ENCODE measurements at places on chromosomes 12 and 14.

GRCh38 chr12:93380480-93381121 lies 2.9 kb downstream of the NUDT4 start:
- no peak for DNase-seq

GRCh38 chr14:58243790-58244555 lies 670 bp upstream of the PSMA3 start:
- DNase-seq: no peak

GRCh38 chr14:94354638-94355185 lies 31.6 kb upstream of the SERPINA6 start:
- DNase-seq: no peak

- no peak for DNase-seq
Observed at GRCh38 chr12:116594325-116595038, 35.3 kb downstream of the MAP1LC3B2 start.

DNA sequence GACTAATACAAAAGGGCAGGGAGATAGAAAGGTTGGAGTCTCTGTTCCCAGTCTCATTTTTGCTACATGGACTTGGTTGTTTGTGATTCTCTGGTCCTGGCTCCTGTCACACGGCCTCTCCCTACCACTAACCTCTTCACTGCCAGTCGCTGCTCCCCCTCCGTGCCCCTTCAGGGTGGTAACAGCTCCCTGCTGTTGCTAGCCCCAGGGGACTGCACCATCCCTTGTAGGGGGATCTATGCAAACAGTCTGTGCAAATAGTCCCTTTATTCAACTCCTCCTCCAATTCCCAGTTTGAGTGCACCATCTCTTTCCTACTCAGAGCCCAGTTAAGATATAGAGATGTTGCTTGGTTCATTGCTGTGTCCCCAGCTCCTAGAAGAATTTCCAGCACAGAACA lies 51.1 kb downstream of the CCDC60 start:
- no peak for DNase-seq

- no peak for DNase-seq
Observed at GRCh38 chr12:12392413-12392812, 35.5 kb downstream of the BORCS5 start.

DNA sequence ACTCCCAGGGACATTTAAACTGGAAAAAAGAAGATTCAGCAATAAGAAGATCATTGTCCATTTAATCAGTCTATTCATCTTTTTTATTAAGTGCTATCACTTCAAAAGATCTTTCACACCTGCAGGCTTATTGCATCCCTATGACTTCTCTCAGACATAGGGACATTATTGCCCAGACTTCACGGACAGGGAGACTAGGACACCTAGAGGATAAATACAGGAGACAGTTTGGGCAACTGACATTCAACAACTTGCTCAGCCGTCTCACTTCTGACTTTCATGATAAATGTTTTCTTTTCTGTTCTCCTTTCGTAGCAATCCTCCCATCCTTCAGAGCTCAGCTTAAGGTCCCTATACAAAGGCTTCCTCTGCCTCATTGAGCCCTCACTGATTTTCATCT lies 84.3 kb downstream of the TMEM30B start:
- no peak for DNase-seq

DNA sequence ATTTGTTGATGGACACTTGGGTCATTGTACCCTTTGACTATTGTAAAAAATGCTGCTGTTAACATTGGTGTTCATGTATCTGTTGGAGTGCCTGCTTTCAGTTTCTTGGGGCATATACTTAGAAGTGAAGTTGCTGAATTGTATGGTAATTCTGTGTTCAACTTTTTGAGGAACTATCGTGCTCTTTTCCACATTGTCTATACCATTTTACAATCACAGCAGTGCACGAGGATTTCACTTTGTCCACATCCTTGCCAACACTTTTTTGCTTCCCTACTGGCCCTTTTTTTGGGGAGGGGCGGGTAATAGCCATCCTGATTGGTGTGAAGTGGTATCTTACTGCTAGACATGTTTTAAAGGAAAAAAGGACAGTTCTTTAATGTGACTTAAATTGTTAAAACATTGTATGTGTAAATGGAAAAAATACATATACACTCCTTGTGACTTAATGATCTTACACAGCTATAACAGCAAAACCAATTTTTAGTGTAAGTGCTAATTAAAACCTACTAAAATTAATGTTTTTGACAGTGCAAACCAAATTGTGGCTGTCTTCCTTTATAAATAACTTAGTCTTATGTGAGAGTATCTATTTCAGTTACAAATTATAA lies 52.7 kb downstream of the WNK1 start:
- DNase-seq: no peak

GRCh38 chr14:64580467-64580866 lies 30.7 kb downstream of the PPP1R36 start:
- no peak for DNase-seq

GRCh38 chr12:2800046-2800570 lies 5.3 kb downstream of the FKBP4 start:
- no peak for DNase-seq

DNA sequence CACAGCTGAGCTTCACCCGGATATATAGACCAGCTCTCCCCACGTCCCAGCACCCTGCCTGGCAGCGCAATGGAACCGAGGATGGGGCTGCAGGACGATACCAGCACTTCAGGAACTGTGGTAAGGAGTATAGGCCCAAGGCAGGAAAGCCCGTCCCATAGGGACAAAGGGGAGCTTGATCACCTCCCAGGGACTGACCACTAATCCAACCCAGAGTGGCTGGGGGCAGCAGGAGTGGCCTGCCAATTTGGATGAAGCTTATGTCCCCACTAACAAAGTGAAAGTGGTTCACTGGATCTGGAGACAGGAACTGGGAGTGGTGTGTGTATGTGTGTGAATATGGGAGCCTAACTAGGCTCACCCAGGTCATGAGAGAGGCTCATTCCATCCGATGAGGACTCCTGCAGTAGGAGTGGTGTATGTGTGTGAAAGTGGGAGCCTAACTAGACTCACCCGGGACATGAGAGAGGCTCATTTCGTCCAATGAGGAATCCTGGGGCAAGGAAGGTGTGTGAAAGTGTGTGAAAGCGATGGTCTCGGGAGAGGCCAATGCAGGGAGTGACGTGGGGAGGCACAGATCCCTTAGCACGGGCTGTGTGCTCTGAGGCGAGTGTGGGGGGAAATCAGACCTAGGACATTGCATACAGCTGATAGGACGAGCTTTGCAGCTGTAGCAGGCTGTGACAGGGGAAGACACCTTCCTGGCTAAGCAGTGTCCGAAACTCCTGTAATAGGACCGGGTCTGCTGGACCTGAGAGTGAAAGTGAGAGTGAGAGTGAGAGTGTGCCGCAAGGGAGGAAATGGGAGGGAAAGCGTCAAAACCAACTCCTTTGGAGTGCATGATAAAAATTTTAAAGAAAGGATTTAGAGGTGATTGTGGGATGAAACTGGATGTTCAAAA lies 25.7 kb downstream of the KLRK1 start:
- peak; percentile 70 for DNase-seq

DNA sequence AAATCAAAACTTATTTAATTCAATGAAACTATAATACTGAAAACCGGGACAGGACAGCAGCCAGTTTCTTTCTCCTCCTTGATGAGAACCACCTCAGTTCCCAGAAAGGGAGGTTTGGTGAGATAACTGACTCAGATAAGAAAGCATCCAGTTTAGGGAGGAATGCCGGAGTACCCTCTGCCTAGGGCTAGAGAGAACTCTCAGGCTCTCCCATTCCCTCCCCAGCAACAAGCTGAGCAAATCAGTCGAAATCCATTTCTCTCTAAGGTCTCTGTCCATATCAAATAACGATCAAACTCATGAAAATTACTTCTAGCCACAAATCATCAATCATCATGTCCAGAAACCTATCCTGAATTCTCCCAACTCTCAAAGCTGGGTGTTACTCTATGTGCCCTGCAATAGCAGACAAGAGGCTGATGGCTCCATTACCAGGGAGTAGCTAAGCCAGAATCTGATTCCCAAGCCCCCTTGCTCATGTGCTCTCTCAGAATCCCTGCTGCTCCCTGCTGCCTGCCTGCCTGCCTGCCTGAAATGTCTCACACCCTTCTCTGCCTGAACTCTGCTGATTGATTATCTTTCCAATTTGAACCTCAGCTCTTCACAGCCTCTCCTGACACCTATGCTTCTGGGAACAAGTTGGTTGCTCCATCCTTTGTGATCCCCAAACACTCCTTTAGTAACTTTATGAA lies 49.4 kb downstream of the SLC25A47 start:
- no peak for DNase-seq

- DNase-seq: no peak
Observed at GRCh38 chr12:121033625-121034349, 5.3 kb downstream of the OASL start.

GRCh38 chr12:85877459-85877858 lies 3.4 kb downstream of the NTS start:
- DNase-seq: no peak

- no peak for DNase-seq
Observed at GRCh38 chr12:70255311-70255710, 12.1 kb downstream of the CNOT2 start.

GRCh38 chr12:39351153-39351552 lies 91.8 kb downstream of the KIF21A start:
- DNase-seq: no peak

DNA sequence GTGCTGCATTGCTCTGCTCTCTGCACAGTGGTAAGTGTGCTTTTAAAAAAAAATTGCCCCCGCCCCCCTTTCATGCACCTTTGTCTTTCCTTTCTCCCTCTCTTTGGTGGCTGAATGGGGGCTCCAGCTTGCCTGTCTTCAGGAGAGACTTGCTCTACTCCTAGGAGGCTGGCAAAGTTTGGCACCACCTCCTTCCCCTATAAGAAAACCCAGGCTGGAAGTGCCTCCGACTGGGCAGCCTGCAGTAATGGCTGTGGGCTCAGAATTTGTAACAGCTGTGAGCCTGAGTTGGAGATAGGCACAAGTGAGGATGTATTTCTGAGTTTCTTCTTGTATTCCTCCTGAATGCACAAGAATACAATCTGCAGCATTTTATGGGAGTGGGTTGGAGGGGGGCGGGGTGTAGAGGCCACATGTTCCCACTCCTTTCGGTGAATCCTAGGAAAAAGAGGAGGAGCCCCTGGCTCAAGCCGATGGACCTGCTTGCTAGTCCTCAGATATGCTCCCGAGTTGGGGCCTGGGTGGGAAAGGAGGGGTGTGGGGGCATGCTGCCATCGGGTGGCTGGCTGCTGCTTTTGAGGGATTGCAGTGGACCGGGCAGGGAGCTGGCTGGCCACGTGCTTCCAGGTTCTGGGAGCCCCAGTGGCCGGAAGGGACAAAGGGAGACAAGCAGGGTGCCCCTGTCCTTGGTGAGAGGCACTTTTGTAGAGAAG lies 124.3 kb downstream of the TSPAN9 start:
- DNase-seq: no peak

GRCh38 chr12:122076743-122077495 lies 1.6 kb upstream of the MLXIP start:
- no peak for DNase-seq

DNA sequence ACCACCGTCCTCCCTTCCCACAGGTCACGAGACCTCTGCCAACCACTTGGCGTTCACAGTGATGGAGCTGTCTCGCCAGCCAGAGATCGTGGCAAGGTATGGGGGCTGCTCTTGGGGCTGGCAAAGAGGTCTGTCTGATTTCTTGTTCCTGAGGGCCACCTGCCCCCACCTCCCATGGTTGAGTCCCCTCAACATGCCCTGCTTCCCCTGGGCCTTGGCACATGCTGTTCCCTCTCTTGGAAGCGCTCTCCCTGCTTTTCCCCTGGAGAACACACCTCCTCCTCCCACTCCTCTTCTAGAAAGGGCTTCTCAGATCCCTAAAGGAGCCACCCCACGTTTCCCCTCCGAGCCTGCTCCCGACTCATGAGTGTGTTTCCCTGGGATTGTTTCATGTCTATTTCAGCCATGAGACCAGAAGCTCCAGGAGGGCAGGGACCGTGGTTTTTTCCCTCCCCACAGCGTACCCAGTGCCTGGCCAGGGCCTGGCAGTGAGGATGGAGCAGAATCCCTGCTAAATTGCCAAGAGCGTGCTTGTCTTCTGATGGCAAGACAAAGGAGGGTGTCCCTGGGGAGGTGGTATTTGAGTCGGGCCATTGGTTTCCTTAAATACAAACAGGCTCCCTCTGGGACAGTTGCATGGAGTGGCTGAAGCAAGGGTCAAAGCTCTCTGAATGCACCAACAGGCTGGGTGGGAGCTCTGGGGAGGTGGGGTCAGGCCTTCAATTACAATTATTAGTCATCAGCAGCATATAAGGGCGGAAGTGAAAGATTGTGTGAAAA lies 34.1 kb downstream of the CYP46A1 start:
- no peak for DNase-seq

DNA sequence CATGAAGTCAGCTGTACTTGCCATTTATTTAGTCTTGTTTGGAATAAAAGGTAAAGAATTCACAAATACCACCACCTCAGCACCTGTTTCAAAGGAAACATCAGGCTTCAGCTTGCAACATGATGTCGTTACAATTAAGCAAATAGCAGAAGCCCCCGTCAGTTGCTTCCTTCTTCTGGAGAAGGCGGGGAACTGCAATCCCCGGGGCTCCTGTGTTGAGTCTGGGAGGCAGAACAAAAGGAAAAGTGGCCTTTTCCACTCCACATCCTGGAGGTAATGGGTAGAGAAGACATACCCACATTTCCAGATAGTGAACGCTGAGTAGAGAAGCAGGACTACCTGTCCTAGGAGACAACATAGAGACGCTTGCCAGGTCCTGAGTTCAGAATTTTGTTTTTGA lies 92.8 kb downstream of the DNAH10 start:
- no peak for DNase-seq

- DNase-seq: no peak
Observed at GRCh38 chr12:27542628-27543027, 18.6 kb downstream of the PPFIBP1 start.

GRCh38 chr12:123973552-123974341 lies 732 bp downstream of the ZNF664 start:
- DNase-seq: peak; percentile 49

GRCh38 chr14:91858536-91859275 lies 8.6 kb downstream of the TC2N start:
- DNase-seq: no peak

DNA sequence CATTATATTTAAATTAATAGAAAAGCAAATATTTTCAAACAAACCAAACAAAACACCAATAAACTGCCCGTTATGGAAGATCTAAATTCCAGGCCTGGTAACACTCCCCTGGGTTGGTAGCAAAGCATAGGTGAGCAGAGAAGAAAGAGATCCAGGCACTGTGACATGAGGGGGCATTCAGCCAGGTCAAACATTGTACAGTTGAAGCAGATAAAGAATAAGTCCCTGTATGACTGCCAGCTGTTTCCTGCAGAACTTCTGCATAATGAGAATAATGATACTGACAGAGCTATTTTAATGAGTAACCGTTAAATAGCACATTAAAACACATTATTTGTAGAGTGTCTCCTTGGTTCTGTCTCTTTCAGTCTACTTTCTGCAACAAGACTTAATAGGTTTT lies 35.4 kb downstream of the SLC38A1 start:
- no peak for DNase-seq

GRCh38 chr14:55070981-55071411 lies 19.5 kb downstream of the MAPK1IP1L start:
- DNase-seq: no peak

DNA sequence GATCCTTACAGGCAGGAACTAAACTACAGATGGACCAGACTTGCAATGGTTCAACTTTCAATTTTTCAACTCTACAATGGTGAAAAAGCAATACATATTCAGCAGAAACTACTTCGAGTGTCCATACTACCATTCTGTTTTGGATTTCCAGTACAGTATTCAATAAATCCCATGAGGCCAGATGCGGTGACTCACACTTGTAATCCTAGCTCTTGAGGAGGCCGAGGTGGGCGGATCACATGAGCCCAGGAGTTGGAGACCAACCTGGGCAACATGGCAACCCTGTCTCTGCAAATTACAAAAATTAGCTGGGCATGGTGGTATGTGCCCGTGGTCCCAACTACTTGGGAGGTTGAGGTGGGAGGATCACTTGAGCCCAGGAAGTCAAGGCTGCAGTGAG lies 336.1 kb downstream of the MED13L start:
- no peak for DNase-seq

GRCh38 chr14:58797010-58797429 lies 159.3 kb downstream of the DACT1 start:
- no peak for DNase-seq
